ENCODE measurements at places on chromosomes 1 and 21.

GRCh38 chr1:153393926-153394325 lies 3.1 kb upstream of the S100A8 start:
- DNase-seq, result no peak

DNA sequence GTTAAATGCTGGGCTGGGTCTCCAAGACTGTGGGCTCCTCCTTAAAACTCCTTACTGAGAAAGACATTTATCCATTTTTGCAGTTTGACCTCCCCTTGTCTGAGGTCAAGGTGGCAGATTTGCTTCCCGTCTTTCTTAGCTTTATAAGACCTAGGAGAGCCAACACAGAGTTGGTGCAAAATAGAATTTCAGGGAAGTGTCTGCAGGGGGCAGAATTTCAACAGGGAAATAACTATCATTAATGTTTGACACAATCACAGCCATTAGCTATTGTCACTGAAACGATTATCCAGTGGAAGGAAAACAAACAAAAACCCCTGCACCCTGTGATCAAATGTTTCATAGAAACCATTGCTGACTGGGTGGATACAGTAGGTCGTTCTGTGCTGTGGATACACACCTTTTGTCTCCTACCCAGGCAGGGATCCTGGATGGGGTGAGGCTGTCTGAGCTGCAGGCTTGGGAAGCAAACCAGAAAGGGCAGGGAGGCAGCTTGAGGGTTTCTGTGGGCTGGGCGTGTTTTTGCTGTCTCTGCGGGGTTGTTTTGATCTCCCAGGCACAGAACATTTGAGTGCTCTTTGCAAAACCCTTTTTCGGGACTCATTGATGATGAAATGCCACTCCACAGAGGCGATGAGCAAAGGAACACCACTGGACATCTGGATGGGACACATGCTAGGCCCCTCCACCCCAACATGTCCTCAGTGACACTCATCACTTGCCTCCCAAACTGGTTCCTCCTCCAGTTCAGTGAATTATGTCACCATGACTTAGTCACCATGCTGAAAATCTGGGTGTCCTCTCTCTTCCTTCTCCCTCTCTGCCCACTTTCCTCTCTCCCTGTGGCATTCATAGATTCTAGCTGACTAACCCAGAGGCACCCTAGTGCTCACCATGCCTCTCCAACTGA lies 94.2 kb upstream of the SERBP1 start:
- no peak for DNase-seq

DNA sequence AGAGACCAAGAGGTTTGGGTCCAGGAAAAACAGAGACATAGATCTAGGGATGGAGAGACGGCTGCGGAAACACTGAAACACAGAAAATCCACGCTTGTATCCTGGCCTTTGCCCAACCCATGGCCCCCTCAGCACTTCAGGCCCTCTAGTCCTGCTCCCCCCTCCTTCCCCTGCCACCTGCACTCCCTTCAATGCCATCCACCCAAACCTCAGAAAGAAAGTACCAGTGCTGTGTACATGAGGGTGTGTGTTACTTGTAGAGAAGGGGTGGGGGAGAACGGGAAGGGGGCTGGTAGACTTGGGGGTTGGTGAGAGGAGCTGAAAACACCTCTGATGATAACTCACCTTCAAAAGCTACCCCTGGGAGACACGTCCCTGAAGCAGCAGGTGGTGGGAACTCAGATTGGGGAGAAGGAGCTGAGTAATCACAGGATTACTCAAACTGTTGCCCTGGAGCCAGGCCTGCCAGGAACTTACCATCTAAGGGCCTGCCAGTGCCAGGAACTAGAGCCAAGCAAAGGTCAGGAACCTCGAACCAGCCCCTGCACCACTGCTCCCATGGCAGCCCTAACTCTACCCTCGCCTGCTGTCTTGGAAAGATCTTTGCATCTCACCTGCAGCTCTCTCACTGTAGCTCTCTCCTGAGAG lies 11.5 kb downstream of the RORC start:
- DNase-seq, result no peak

DNA sequence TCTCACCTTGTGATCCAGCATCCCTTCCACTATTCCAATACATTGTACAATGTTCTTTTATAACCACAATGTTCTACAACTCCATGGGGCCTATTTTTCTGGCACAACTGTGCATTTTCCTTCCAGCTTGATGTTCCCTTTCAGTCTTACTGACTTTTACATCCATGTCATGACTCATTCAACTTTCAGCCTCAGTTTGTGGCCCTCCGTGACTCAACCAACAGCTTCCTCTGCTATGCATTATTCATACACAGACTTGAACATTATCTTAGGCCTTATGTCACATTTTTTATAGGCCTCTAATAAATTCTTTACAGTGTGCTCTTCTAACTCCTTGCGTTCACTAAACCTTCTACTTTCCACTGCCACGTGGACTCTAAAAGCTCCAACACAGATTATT lies 119.4 kb upstream of the PRMT6 start:
- DNase-seq, result no peak

GRCh38 chr1:107362468-107363140 lies 221.8 kb downstream of the NTNG1 start:
- DNase-seq, result no peak

- no peak for DNase-seq
Observed at GRCh38 chr1:9078015-9078751, 8.7 kb upstream of the SLC2A5 start.

DNA sequence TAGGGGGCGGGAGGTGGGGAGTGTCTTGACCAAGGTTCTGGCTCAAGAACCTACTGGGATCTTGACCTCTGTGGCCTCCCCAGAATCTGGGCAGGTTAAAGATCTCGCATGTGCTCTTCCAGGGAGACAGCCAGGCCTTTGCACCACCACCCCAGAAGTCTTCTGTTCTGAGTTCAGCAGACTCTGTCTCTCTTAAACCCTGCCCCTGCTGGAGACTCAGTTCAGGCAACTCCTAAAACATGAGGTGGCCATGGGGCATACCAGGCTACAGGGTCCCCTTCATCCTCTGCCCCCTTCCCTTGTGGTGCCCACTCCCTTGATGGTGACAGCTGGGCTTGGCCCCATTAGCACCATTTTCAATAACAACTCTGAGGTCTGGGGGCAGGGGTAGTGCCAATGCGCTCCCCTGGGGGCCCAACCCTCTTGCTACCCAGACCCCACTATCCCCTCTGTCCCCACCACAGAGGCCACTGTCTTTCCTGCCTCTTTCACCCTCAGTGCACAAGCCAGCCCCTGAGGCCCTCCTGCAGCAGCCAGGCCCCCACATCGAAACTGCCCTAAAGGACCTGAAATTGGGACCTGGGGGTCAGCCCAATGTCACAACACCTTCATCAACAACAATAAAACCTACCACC lies 132.7 kb upstream of the RUNX3 start:
- DNase-seq, result no peak

- no peak for DNase-seq
Observed at GRCh38 chr1:110581682-110582145, 24.4 kb downstream of the KCNA2 start.

GRCh38 chr1:102897557-102897956 lies 210.8 kb downstream of the COL11A1 start:
- DNase-seq, result no peak

DNA sequence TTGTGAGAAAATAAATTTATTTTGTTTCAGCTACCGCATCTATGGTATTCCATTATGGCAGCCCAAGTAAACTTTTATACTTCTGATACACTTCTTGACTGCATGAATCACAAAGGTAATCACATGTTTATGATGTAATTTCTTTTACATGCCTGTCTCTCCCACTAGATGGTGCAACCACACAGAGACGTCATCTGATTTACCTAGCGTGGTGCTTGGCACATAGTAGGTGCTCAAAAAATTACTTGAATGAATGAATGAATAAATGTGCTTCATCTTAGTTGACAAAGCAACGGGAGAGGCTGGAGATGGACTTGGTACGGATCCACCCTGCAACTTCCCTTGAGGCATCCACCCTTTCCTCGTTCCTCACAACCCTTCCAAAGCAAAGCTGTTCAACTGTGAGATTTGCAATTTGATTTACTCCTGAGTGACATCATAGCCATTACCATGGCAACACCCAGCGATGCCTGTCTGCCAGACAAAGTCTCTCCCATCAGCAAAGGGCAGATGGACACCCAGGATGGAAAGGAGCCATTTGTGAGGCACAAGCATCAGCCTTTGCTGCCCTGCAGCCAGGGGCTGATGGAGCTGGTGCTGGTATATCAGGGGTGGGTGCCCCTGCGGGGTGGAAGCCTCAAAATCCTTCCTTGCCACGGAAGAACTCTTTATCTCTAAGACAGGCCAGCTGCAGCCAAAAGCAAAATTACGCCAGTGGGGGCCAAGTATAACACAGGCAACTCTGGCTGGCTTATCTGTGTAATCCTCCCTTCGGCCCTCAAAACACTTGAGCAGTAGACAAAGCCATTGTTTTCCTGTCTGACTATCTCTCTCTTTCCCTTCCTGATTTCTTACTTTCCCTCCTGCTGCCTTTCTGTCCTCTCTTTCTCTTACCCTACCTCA lies 18.9 kb upstream of the VWA5B1 start:
- no peak for DNase-seq

- no peak for DNase-seq
Observed at GRCh38 chr1:90457985-90458384, 259.1 kb downstream of the BARHL2 start.

DNA sequence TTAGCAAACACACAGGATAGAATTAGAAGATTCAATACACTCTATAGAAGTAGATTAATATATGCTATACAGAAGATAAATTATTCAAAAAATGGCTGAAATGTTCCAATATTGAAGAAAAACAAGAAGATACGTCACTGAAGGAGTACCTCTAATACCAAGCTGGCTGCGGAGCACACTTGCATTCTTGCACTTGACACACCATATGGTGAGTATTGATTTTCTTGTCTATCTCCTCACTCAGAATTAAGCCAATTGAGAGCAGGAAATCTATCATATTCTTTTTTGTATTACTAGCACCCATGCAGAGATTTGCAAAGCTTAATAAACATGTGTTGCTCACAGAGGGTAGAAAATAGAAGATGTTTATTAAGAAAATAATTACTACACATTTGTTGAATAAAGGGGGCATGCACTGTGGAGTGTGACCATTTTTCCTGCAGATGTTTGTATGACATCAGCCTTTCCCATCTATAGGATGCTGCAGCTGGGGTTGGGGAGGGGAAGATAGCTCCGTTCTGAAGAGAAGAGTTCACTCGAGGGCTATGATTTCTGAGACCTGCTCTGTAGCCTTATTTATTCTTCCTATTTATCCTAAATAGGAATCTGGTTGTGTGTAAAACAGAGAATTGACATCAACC lies 318.1 kb downstream of the HHIPL2 start:
- no peak for DNase-seq

GRCh38 chr1:218957971-218958370 lies 215.7 kb upstream of the LYPLAL1 start:
- no peak for DNase-seq

GRCh38 chr1:247400685-247401084 lies 15.3 kb upstream of the NLRP3 start:
- DNase-seq, result no peak

DNA sequence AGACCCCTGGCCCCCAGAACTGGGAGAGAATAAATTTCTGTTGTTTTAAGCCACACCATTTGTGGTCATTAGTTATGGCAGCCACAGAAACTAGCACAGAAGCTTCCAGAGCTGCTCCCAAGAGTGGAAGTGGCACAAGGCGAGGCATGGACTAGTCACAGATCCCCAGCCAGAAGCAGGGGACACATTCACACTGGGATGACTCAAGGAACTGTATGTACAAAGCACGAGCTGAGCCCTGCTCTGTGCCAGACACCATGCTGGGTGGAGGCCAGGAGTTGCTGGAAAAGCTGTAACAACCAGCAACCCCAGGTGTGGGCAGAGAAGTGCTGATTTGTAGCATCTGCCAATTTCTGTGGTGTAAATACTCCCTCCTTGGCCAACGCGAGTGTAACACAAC lies 55.6 kb downstream of the TCP10L start:
- no peak for DNase-seq

- DNase-seq, result no peak
Observed at GRCh38 chr1:193545171-193545570, 358.8 kb upstream of the B3GALT2 start.

DNA sequence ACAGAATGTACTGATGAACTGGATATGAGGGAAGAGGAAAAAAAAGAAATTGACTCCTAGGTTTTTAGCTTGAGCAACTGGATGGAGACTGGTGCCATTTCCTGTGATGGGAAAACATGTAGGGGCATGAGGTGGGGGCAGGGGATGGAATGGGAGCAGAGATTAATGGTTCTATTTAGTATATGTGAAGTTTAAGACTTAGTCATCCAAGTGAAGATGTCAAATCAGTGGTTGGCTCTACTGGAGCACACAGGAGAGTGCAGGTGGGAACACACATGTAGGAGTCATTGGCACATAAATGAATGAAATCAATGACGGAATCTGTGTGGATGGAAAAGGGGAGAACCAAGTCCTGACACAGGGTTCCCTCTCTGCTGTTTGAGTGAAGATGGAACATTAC lies 224.4 kb upstream of the COA6 start:
- DNase-seq, result no peak

GRCh38 chr1:204320382-204320804 lies 39.3 kb downstream of the PLEKHA6 start:
- DNase-seq, result no peak

GRCh38 chr1:154154534-154155191 lies at the start of gene NUP210L:
NUP210L (minus strand) TSS chr1:154155073.
- no peak for DNase-seq

DNA sequence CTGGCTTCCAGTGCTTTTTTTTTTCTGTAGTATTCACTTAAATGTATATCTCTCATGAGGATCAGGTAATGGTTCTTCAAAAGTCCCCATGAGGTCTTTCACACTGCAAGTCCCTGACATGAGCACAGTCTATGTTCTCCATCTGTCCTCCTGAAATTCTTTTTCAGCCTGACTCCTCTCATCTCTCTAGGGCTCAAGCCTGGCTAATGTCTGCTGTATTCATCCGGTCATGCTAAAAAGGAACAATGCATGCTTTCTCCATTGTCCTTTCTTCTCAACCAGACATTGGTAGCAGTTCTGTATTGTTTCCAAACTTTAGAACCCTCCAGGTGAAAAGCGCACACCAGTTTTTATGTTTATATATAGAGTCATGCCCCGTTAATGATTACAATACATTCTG lies 368.3 kb upstream of the OLFM3 start:
- DNase-seq, result no peak

- DNase-seq, result no peak
Observed at GRCh38 chr1:21299780-21300395, 9.6 kb upstream of the ECE1 start.

GRCh38 chr1:4017636-4018365 lies 117.7 kb upstream of the C1orf174 start:
- DNase-seq, result no peak

GRCh38 chr1:8242498-8242897 lies 75.4 kb upstream of the SLC45A1 start:
- DNase-seq, result no peak

GRCh38 chr1:5769760-5770159 lies 222.5 kb downstream of the NPHP4 start:
- no peak for DNase-seq
